GM04504 (cell line): ENCODE measurements at places on chromosomes 5 and 9.

GRCh38 chr5:78339617-78340436 is 20.6 kb upstream of the SCAMP1 start:
- DNase-seq: no peak

DNA sequence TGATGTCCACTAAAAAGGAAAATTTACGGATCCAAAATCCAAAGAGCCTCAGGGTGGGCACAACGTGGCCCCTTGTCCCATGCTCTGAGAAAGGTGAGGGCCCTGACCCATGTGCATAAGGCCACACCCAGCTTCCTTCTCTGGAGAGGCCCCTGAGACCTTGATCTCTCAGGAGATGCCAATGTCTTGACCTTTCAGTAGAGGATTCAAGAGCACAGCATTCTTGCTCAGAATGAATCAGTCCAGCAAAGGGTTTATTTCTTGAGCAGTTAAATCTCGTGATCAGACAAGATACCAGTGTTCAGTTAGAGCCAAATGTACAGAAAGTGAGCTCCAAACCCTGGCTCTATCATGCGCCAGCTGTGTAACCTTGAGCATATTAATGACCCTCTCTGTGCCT is 115.9 kb upstream of the DAPK1 start:
- no peak for DNase-seq

DNA sequence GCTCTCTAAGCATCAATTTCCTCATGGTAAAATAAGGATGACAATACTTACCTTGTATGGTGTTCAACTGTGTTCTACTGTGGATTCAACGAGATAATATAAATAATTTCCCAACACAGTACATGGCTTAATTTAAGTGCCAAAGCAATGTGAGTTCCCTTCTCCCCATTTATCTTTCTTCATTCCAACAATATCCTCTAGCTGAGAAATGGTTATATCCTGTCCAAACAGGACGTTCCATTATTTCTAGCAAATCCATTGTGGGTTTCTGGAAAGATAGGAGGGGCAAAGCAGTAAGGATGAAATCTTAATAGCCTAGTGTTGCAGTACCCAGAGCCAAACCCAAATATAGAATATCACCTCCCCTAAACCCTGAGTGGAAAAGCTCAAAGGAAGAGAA is 22.0 kb downstream of the ABCA1 start:
- no peak for DNase-seq

- no peak for DNase-seq
Measured at GRCh38 chr5:84983093-84983492, 598.4 kb upstream of the EDIL3 start.

DNA sequence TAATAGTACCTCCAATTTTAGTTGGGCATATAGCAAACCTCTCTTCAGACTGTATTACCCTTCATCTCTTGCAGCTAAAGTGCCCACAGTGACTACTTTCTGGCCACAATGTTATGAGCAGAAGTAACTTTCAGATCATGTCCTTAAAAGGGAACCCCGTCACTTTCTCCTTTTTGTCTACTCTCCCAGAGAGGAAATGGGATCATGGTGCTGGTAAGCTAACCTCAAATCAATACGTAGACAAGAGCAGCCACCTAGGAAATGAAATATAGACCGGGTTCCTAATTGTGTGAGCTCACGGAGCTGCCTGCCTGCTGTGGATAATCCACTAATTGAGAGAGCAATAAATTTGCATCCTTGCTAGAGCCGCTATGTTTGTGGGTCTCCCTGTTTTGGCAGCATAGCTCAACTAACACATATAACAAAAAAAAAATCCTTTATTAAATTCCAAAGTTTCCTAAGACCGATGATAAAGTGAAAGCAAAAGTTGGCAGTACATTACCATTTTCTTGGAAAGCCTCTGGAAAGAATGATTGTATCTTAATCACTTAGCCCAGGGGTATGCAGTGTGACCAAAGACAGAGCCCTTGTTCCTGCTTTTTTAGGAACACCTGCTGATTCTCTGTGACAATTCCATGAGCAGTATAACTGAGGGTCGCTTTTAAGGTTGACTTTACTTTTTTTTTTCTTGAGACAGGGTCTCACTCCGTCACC is 5.6 kb upstream of the IL7R start:
- DNase-seq: no peak

- DNase-seq: no peak
Measured at GRCh38 chr5:12016159-12016746, 112.0 kb upstream of the CTNND2 start.

- DNase-seq: no peak
Measured at GRCh38 chr9:68708513-68708912, 3.5 kb downstream of the PIP5K1B start.

- no peak for DNase-seq
Measured at GRCh38 chr5:3049261-3049660, 297.8 kb upstream of the IRX2 start.

GRCh38 chr9:20065046-20065445 is 276.2 kb upstream of the SLC24A2 start:
- DNase-seq: no peak

DNA sequence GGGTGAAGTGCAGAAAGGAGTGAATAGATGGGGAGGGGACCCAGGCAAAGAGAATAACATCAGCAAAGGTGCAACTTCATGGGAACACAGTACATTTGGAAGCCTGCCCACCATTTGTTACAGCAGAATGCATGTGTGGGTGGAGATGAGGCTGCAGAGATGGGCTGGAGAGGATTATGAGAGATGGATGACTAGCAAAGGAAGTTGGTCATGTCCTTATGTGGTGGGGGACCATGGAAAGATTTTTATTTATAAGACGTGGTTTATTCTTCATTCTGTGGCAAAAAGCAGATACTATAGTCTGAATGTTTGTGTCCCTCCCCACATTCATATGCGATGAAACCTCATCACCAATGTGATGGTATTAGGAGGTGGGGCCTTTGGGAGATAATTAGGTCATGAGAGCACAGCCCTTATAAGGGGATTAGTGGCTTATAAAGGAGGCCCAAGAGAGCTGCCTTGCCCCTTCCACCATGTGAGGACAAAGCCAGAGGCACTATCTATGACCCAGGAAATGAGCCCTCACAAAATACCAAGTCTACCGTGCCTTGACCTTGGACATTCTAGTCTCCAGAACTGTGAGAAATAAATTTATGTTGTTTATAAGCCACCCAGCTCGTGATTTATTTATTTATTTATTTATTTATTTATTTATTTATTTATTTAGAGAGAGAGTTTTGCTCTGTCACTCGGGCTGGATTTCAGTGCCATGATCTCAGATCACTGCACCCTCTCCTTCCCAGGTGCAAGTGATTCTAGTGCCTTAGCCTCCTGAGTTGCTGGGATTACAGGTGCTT is 483.7 kb downstream of the RAB3C start:
- DNase-seq: peak; percentile 40

GRCh38 chr5:172717481-172718195 is 53.4 kb downstream of the DUSP1 start:
- no peak for DNase-seq

- no peak for DNase-seq
Measured at GRCh38 chr9:135611142-135611874, 28.0 kb downstream of the GLT6D1 start.
